ENCODE measurements at places on chromosomes 2 and 18. TPM values are rescaled to one million over a fixed set of nuclear protein-coding genes. Genes with fewer than 3 reads are reported as not detected.

The VIL1 gene
- under 0.01 TPM for total RNA-seq

The REG1B gene
- total RNA-seq, result not detected

The DPP10 gene
- total RNA-seq, result not detected

The SERPINB10 gene
- total RNA-seq, result not detected

The XDH gene
- 0.97 TPM for total RNA-seq

The FAM110C gene
- under 0.01 TPM for total RNA-seq

The PLEK gene
- not detected for total RNA-seq

The TEX44 gene
- total RNA-seq, result not detected

The MRPS9 gene
- total RNA-seq, result 16.3 TPM

The ZSWIM2 gene
- 0.81 TPM for total RNA-seq

The HRH4 gene
- not detected for total RNA-seq

The LRP2 gene
- total RNA-seq, result not detected

The BARD1 gene
- total RNA-seq, result 53.9 TPM

The SLC9A2 gene
- not detected for total RNA-seq

The SMAD2 gene
- 112 TPM for total RNA-seq

The TEKT4 gene
- total RNA-seq, result not detected

The MROH2A gene
- total RNA-seq, result not detected

The ARHGAP15 gene
- 0.49 TPM for total RNA-seq

The AMER3 gene
- total RNA-seq, result not detected

The GGCX gene
- 54.7 TPM for total RNA-seq

The C2orf15 gene
- not detected for total RNA-seq

The NDC80 gene
- total RNA-seq, result 2.9 TPM

The SESTD1 gene
- total RNA-seq, result 27.6 TPM

The SP9 gene
- under 0.01 TPM for total RNA-seq

The OR6B2 gene
- not detected for total RNA-seq

The PTPN4 gene
- total RNA-seq, result 23.4 TPM

The TANC1 gene
- total RNA-seq, result 40.4 TPM

The ZNF385B gene
- total RNA-seq, result under 0.01 TPM

The TRAF3IP1 gene
- 9.4 TPM for total RNA-seq

The NDUFV2 gene
- total RNA-seq, result 77.0 TPM

The ABCG8 gene
- total RNA-seq, result not detected

The MPV17 gene
- 80.8 TPM for total RNA-seq

The POTEC gene
- total RNA-seq, result not detected

The NT5DC4 gene
- not detected for total RNA-seq

The FAM228A gene
- total RNA-seq, result 0.32 TPM

The ADD2 gene
- 0.32 TPM for total RNA-seq

The HOXD9 gene
- 8.9 TPM for total RNA-seq

The TMBIM1 gene
- total RNA-seq, result 175 TPM

The GDF7 gene
- total RNA-seq, result under 0.01 TPM

The MRPL30 gene
- 31.0 TPM for total RNA-seq

The SERPINB11 gene
- total RNA-seq, result not detected

The GRP gene
- total RNA-seq, result not detected

The ASXL3 gene
- 1.6 TPM for total RNA-seq

The GREB1 gene
- total RNA-seq, result 0.65 TPM

The C2orf78 gene
- total RNA-seq, result not detected

The PLB1 gene
- total RNA-seq, result 1.8 TPM

The NEB gene
- total RNA-seq, result 0.16 TPM

The MYO7B gene
- 0.16 TPM for total RNA-seq

The LDAH gene
- 23.0 TPM for total RNA-seq

The RGPD3 gene
- 0.49 TPM for total RNA-seq

The CGREF1 gene
- total RNA-seq, result 1.5 TPM

The NHEJ1 gene
- 22.2 TPM for total RNA-seq

The FSIP2 gene
- 0.65 TPM for total RNA-seq
